CD4-positive, alpha-beta T cell treated with Interleukin-21 for 1 hour (primary cell): ENCODE measurements at places on chromosomes 7 and 10.
A peak's percentile ranks its signal among the peaks of the same experiment; 100 is the strongest.

- no peak for DNase-seq
Measured at GRCh38 chr10:33087922-33088321, 129.9 kb upstream of the ITGB1 start.

DNA sequence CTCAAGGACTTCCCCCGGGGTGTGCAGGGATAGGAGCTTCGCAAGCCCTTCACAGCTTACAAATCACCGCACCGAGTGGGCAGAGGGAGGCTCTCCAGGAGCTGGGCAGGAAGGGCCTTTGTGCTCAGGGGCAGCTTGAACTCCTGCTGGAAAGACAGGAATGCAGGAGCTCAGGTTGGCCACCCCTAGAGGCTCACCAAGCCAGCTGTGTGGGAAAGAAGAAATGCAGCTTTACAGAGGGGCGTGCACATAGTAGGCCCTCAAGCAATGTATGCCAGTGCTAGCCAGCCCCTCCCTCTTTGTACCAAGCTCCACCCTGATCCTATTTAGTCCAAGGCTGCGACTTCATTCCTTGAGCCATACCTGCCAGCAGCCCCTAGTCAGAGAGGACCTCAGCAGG, 26.1 kb downstream of the STRA8 start:
- DNase-seq, result no peak

GRCh38 chr7:138720286-138720685, 19.1 kb upstream of the SVOPL start:
- no peak for DNase-seq

DNA sequence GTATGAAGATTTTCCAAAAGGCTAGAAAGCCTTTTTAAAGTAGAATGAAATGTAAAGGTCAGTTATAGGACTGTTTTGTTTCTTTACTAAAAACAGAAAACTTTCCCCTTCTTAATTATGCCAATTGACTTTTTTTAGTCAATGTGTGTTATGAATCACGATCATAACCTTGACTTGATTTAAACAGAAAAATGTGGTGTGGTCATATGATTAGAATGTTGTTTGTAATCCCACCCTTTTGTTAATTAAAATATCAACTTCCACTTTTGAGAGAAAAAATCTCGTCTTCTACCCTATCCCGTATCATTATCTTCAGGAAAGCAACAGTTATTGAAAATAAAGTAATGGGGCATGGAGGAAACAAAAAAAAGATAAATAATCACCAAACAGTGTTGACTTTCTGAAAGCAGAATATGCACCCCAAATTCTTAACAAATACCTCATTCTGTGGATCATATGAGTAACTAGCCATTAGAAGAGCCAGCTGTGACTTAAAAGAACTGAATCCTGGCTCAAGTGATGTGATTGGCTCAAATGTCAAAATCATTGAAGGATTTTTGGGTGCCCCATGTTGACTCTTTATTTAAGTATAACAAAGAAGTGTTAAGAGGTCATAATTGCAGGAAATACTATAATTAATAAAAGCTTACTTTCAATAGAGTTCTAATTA, 32.3 kb upstream of the SLC16A12 start:
- DNase-seq, result no peak

GRCh38 chr7:2926896-2927405, 82.8 kb upstream of the GNA12 start:
- no peak for DNase-seq

- DNase-seq, result no peak
Measured at GRCh38 chr7:40733578-40733977, 598.8 kb downstream of the SUGCT start.

GRCh38 chr10:17923728-17924127, 28.0 kb upstream of the SLC39A12 start:
- DNase-seq, result no peak

- no peak for DNase-seq
Measured at GRCh38 chr10:98469001-98469931, 22.5 kb upstream of the HPS1 start.

GRCh38 chr7:7672545-7673239, 32.1 kb downstream of the UMAD1 start:
- no peak for DNase-seq

- no peak for DNase-seq
Measured at GRCh38 chr7:133481676-133482075, 228.8 kb downstream of the EXOC4 start.

DNA sequence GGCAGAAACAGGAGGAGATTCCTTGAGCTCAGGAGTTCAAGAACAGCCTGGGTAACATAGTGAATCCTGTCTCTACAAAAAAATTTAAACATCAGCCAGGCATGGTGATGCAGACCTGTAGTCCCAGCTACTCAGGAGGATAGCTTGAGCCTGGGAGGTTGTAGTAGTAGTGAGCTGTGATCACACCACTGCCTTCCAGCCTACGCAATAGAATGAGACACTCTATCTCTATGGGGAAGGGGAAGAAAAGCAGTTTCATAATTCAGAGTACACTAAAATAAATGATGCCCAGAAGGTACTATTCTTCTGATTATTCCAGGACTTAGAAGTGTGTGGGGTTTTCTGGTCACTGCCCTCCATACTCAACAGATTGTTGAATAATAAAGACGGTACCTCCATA, 177.3 kb downstream of the KMT2E start:
- DNase-seq, result no peak

- DNase-seq, result no peak
Measured at GRCh38 chr7:39948375-39948955, 1.6 kb upstream of the CDK13 start.

GRCh38 chr10:131921184-131921583, 20.4 kb downstream of the PPP2R2D start:
- no peak for DNase-seq

DNA sequence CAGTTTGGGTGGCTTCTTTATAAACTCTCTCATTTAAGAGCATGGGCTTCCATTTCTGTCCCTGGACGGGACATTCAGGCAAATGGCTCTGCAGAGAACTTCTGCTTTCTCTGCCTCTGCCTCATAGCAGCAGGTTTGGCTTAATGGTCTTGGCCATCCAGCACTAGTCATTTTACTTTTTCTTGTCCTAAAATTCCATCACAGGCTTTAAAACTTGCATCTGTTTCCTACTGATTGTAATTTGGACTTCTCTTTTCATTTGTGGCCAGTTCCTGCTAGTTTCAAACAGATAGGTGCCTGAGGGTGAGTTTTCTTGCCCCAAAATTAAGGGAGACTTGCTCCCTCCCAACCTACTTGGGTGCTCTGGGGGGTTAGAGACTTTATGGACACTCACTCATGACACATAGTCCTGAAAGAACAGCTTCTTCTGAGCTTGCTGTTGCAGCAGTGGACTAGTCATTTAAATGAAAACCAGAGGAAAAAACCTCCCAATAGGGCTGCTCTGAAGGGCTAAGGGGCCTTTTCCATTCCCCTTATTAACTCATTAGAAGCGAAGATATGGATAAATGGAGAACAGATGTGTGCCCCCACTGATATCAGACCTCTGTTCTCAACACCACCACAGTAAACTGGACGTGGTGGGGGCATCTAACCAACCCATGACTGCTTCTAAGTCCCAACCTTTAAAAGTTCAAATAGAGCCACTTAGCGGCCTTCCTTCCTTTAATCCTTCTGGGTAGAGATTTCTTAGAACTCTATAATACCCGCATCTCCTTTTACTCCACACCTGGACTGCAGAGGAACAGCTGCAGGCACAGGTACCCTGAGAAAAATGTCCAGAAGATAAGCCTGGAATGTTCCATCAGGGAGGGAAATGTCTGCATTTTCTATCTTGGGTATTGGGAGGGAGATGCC, 38.8 kb downstream of the SVOPL start:
- no peak for DNase-seq

GRCh38 chr7:139940866-139941265, 111.8 kb downstream of the TBXAS1 start:
- no peak for DNase-seq

DNA sequence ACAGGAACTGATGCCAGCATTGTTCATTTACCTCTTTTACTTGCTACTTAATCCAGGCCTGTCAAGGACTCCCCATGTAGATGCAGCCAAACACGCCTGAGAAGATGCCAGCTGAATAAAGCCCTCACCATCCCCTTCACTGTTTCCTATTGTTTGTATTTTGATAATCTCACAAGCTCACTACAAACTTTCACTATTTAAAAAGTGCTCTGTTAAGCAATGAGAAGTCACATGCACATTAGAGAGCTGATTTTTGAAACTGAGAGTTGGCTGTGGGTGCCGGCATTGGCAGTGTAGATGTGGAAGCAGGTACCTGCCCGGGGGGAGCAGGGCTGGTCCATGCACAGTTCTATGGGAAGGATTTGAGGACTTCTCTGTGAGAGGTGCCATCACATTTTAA, 169.8 kb upstream of the GRB10 start:
- no peak for DNase-seq

DNA sequence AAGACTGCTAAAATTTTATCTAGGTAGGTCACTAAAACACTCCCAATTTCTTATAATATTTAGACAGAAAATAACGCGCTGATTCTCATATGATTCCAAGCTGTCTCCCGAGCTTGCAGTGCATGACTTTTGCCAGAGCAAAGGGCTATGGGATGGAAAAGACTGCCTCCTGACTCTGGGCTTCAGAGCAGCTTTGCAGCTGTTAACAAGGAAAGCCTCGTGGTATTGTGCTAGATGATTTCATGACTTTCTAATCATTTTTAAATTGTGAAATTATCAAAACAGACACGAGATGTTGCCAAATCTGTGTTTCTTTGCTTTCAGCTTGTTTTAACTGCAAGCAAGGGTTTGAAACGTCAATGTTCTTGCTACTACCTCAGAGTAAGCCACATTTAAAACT, 238.3 kb downstream of the AGMO start:
- no peak for DNase-seq

DNA sequence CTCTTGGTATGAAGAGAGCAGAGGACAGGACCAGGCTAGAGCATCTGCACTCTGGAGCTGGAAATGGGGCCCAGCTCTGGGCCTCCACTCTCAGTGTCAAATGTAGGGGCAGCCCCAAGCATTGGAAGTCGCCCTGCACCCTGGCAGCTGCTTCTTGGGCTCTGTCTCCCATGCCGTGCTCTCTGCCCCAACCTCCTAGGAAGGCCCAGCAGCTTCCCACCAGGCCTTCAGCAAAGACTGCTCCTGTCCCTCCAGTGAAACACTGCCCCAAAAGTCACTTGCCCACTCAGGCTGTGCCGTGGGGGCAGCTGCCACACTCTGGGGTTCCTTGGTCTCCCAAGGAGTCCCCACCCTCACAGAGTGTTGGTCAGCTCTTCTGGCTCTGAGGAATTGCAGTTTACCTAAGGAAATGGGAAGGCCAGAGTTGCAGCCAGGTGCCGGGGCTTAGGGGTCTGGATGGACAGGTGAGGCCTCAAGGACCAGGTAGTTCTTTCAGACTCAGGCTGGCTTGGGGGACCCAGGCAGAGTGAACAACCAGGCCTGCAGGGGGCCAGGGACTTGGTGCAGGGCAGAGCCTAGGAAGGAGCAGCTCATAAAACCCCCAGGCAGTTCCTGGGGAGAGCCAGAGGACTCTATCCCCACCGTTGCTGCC, 9.4 kb upstream of the OPN4 start:
- no peak for DNase-seq

GRCh38 chr7:25846722-25847121, 305.3 kb upstream of the NFE2L3 start:
- DNase-seq, result no peak

- DNase-seq, result no peak
Measured at GRCh38 chr7:142094861-142095260, 16.7 kb upstream of the MGAM2 start.

GRCh38 chr7:8387551-8388256, 45.7 kb upstream of the NXPH1 start:
- no peak for DNase-seq

DNA sequence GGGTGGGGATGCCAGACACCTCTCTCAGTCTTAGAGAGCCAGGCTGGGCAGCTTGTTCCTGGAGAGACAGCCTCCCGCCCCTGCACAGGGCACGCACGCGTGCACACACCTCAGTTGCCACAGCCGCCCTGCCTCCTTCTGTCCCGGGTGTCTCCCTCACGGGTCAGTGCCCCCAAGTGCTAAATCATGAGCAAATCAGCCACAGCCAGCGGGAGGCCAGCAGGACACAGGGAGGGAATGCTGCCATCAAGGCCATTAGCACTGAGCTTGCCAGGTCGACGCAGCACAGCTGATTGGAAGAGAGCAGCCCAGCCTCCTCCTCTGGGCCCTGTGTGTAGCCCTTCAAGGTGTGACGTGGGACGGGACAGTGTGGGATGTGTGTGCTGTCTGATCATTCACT, 130.4 kb downstream of the CDH23 start:
- DNase-seq, result no peak

- no peak for DNase-seq
Measured at GRCh38 chr7:137882806-137883205, 36.0 kb upstream of the DGKI start.

DNA sequence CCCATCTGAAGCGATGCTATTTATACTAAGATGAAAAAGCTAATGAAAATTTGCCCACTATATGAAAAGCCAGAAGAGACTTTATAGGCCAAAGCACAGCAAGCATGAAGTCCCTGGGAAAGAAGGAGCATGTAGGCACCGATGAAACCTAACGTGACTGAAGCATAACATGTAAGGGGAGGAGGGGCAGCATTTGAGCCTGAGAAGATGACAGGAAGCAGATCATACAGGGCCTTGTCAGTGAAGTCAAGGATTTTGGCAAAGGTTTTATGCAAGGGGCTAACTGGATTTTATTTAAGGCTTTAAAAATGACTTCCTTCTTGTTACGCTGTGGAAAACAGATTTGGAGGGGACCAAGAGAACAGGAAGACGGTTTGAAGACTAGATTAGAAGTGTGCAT, 744.0 kb downstream of the PHTF2 start:
- no peak for DNase-seq

DNA sequence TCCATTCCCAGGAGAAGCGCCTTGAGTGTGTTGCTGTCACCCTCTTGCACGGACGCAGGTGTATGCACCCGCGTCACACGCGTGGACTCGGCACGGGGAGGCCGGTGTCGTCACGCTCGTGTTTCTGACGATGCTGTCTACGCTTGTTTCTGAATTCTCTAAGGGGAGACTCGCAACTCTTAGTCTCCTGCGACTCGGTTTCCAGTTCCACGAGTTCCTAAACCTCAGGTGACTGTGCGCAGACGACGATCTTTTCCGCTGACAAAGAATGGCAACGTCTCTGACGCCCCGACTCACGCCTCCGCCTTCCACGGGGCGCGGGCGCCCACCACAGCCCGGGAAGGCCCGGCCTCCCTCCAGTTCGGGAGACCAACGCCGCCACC, 579 bp downstream of the IDI1 start:
- DNase-seq, result peak; percentile 69
